NCI-H2171 treated with DMSO at 0.1 percent for 48 hours (cell line): ENCODE measurements at places on chromosomes 11 and 22.

GRCh38 chr22:30309951-30310741, 16.6 kb downstream of the TBC1D10A start:
- DNase-seq: no peak

- DNase-seq: no peak
Observed at GRCh38 chr11:24516638-24517037, 19.8 kb downstream of the LUZP2 start.

DNA sequence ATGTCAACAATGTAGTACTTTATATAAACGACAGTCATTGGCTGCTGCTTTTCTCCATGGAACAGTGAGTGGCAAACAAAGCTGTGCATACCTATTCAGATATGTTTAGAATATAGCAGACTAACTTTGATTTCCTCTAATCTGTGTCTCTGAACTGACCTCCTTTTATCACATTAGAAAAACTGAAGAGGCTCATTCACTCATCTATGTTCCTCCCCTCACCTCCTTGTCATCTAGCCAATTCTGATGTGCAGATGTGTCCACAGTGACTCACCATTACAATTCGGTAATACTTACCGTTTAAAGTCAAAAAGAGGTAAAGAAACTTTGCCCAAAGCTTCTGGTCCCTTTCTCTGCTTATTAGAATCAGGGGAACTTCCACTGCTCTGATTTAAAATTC, 51.5 kb upstream of the RPS13 start:
- no peak for DNase-seq

- DNase-seq: peak; percentile 23
Observed at GRCh38 chr22:30422481-30423300, 2.9 kb upstream of the MTFP1 start.

GRCh38 chr11:30594646-30595411, 8.7 kb upstream of the MPPED2 start:
- no peak for DNase-seq

GRCh38 chr11:33753304-33753967, 17.2 kb upstream of the CD59 start:
- DNase-seq: no peak

DNA sequence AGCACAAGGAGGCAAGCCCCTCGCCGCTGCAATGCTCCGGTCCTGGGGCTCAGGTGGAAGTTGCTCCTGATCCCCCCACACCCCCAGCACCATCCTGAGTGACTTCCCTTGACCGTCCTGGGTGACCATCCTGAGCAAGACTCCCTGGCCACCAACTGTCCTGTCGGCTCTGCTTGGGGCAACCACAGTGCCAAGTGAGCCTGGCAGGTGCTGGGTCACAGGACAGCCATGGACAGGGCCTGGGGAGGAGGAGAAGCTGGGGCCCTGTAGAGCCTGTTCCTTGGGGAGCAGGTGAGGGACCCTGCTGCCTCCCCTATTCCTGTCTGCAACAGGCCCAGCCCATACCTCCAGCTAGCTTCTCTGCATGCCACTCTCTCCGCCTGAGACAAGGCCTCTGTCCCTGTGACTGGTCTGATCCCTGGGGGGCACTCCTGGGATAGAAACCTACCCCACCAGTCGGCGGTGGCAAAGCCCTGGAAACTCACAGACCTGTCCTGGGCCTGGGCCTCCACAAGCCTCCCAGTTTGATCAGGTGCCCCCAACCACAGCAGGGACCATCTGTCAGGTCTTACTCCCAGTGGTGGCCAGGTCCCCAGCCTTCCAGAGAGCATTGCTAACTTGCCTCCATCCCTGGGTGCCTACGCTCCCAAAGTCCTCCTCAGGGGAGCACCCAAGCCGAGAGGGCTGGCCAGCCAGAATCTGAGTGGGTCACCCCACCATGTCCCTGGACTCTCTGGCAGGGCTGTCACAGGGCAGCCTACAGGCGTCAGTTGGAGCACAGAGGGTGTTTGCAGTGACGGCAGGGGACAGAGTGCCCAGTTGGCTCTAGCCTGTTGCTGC, 68.7 kb upstream of the WNT7B start:
- no peak for DNase-seq

DNA sequence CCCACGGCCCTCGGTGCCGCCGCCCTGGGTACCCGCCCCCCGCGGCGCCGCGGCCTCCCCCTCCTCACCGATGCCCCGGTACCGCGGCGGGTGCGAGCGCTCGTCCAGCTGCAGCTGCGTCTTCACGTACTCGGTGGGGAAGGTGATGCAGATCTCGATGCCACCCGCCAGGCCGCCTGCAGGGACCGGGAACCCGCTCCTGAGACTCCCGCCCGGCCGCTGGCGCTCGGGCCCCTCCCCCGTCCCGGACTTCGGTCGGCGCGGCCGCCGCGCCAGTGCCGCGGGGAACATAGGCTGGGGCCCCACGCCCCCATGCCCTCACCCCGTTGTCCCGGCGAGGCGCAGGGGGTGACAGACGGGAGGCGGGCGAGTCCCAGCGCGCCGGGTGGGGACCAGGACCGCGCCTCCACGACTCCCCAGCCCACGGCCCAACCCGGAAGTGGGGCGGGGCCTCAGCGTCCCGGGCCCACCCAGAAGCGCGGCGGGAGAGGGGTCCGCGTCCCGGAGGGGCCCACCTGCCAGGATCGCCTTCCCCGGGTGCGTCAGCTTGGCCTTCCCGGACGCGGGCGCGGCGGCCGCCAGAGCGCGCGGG, 375 bp downstream of the SLC25A1 start:
- peak; percentile 57 for DNase-seq

- DNase-seq: no peak
Observed at GRCh38 chr11:77446911-77447629, 26.8 kb downstream of the PAK1 start.

GRCh38 chr22:19827341-19828034, 27.2 kb downstream of the GNB1L start:
- DNase-seq: no peak

DNA sequence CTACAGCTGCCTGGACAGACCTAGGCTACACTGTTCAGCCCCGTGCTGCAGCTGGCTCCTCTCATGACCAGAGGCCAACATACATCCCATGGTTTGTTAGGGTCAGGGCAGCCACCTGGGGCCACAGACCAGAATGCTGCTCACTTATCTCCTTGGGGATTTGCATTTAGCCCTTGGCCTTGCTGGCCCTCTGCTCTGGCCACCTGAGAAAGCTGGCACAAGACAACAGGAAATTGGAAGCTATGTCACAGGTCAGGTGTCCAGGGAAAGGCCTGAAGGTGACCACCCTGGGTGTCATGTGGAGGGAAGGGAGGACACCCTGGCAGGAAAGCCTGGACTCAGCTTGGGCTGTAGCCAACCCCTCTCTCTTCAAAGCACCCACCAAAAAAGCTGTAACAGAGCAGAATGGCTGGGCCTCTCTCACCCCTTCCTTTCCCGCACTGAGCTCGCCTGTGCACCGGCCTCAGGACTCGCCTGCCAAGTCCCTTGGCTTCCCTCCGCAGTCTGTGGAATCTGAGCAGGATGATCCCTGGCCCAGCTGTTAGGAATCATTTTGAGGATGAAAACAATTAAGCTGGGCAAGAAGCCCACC, 86.3 kb downstream of the SNX19 start:
- no peak for DNase-seq

DNA sequence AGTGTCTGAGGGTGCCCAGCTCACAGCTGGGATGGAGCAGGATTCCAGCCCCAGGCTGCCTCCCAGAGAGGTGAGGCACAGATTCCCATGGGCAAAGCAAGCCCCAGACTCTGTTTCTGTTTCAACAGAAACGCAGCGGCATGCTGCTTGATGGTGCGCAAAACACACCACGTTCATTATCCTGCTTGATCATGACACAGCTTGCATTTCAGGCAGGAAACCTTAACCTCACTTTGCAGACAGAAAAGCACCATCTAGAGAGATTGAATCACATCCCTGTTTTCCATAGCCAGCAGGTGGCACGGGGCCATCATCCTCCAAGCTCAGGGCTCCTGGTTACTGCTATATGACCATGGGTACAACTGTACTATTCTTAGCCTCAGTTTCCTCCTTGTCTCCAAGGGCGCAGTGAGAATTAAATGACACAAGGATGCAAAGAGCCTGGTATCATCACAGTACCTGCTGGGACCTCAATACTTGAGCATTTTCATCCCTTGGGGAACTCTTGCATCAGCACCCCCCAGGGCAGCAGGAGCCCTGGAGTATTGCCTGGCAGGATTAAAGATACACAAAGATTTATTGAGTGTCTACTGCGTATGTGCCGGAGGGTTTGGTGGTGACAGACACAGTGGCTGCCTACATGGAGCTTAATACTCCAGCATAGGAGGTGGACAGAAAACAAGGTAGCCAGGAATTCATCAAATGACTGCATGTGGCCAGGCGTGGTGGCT, 110.0 kb downstream of the TP53I11 start:
- DNase-seq: peak; percentile 91

GRCh38 chr22:44719586-44720368, 17.8 kb downstream of the PRR5 start:
- DNase-seq: peak; percentile 20

GRCh38 chr22:34805771-34806170, 260.2 kb upstream of the ISX start:
- DNase-seq: no peak

GRCh38 chr11:33542921-33543320, 157.7 kb downstream of the C11orf91 start:
- DNase-seq: peak; percentile 38

DNA sequence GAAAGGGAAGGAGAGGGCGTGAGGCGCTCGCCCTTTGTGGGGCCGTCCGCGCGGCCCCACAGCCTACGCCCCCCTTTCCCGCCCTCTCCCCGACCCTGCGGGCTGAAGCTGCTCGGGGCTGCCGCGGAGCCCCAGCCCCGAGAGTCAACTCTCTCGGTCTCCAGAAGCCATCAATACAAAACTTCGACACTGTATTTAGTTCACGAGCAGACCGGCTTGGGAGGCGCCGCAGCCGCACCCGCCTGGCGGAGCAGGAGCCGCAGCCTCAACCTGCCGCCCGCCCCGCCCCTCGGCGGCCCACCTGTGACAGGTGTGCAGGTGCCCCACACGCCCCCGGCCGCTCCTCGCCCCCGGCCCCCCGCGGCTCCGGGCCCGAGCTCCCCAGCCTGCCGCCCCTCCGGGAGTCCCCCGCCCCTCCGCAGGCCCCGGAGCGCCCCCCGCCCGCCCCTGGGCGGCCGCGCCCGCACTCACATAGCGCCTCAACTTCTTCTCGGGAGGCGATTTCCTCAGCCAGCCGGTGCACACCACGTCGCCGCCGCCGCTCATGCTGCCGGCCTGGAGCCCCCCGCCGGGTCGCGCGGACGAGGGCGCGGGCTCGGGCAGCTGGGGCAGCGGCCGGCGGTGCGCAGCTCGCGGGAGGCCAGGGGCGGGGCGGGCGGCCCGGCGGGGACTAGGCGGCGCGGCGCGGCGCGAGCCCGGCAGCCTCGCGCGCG, at the start of gene GAB2:
Gene GAB2, minus strand, starts transcription at position 646 of the 713 bp plus-strand sequence. Its CDS starts 100 bp downstream, at position 546.
- DNase-seq: peak; percentile 70

GRCh38 chr11:35011944-35012343, 95.5 kb downstream of the PDHX start:
- DNase-seq: no peak

DNA sequence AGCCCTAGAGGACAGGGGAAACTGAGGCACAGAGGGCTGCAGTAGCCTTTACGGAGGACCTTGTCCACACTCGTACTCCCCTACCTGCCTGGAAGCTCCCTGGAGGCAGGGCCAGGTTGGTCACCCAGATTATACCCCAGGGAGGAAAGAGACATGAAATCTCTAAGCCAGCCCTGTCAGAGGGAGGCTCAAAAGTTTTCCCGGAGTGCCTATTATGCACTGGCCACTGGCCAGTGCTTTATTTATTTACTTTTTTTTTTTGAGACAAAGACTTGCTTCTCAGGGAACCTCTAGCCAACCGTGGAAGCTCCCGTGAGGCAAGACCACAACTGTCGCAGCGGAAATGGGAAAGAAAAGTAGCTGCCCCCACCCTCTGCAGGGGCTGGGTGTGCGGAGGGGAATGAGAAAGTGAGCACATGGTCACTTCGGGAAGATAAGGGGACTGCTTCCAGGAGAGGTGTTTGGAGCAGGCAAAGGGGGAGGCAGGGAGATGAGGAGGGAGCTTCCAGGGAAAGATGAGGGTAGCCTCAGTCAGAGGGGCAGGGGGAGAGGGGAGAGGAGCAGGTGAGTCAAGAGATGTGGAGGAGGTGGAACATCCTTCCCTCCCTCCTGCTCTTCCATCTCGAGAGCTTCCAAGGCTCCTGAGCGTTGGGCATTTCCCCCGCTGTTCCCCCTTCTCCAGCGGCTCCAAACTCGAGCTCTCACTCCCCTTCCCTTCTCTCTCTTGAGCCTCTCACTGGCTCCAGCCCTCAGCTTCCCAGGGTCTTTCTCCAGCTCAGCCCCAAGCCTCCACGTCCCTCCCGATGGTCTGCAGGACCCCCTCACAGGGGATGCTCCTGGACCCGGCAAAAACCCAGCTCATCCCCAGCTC, 4.3 kb downstream of the IL2RB start:
- no peak for DNase-seq

GRCh38 chr11:18071098-18071705, 25.1 kb upstream of the TPH1 start:
- DNase-seq: no peak
